Fibroblast of skin of scalp (primary cell): ENCODE measurements at places on chromosomes 1 and 21.

DNA sequence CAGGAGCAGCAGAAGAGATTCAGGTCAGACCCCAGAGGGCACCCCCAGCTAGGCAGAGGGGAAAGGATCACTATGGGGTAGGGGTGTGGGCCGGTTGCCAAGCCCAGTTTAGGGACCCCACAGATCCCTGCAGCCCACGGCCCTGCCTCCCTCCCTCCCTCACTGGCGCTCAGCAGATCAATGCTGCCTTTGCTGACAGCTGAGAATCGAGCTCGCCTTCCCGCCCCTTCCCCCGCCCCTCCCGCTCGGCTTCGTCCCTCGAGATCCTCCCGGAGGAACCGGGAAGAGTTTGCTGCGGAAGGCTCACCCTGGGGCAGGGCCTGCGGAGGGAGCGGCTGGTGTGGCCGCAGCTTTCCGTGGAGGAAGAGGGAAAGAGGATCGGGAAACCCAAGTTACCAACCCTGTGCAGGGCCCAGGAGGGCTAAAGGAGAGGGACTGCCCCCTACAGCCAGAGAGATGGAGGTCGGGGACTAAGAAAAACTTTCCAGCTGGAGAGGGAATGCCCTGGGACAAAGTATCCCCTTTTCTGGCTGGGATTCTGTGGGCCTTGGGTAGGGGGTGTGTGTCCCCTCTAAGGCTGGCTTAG is 1.1 kb upstream of the KCNQ4 start:
- DNase-seq: no peak

- peak; percentile 91 for DNase-seq
Observed at GRCh38 chr1:25065795-25066238, 135.7 kb upstream of the RUNX3 start.

- peak; percentile 83 for DNase-seq
Observed at GRCh38 chr1:24413350-24414163, at the start of gene STPG1. Gene STPG1 (minus strand): TSS chr1:24413782. CDS start chr1:24401388, 12,394 bp downstream.

DNA sequence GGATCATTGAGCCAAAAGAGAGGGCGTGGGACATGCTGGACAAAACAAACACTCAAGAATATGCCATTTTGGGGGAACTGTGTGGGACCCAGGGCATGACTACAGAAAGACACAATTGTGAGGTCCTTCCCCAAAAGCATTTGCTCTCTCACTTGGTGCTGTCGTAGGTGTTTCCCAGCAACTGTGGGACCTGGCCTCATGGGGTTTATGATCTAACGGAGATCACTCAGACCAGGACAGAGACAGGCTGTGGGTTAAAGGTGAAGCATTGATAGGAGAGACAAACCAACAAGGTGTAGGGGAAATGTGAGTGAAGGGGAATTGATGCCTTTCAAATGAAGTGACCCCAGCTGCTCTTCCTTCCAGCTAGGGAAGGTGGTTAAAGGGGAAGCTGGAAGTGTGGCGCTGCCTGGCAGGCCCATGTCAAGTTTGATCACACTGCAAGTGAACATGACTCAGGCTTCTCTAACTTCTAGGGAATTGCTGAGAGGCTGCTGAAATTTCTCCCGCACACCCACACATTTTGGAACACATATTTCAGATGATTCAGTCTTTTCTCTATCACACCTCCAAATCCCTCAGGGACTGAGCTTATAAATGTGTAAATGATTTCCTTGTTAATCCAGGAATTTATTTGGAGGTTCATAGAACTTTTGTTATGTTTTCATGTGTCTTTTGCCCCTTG is 30.2 kb downstream of the TRAF5 start:
- DNase-seq: peak; percentile 15

GRCh38 chr1:23539698-23540266 is 8.7 kb upstream of the E2F2 start:
- peak; percentile 89 for DNase-seq

DNA sequence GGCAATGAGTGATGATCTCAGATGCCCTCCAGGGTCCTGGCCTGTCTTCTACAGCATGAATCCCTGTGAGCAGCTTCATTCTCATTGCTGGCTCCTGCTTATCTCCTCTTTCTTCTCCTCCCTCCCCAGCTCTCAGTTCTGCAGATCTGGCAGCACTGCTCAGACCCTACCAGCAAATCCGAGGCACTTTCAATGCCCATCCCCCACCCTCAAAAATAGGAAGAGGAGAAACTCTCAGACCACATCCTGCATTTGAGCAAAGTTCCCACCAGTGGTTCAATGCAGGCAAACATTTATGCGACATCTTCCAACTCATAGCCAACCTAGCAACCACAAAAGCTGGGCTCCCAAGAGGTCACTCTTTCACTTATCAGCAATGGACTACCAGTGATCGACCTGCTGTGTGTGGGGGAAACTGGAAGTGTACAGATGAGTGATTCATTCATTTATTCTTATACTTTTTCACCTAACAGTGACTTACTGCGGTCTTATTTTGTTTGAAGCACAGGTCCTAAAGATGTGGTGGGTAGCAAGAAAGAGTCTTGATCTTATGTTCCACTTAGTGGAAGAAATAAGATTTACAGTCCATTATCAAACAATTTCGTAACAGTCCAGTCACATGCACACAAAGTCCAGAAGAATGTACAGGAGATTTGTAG is 5.8 kb upstream of the CHI3L2 start:
- DNase-seq: no peak

DNA sequence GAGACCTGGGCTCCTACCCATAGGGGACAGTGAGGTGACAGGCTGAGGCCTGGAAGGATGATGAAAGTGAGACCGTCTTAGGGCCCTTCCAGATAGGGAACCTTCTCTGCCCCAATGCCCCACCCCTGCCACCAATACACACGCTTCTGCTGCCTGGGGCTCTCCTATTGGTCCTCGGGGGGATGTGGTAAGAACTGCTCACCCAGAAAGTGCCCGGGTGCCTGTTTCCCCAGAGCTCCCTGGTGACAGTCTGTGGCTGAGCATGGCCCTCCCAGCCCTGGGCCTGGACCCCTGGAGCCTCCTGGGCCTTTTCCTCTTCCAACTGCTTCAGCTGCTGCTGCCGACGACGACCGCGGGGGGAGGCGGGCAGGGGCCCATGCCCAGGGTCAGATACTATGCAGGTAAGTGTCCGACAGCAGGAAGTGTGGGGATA is 948 bp downstream of the SEMA4A start:
- no peak for DNase-seq

GRCh38 chr1:44328671-44329416 is 26.2 kb downstream of the ERI3 start:
- no peak for DNase-seq

- peak; percentile 38 for DNase-seq
Observed at GRCh38 chr1:111990026-111990877, 784 bp upstream of the KCND3 start.

DNA sequence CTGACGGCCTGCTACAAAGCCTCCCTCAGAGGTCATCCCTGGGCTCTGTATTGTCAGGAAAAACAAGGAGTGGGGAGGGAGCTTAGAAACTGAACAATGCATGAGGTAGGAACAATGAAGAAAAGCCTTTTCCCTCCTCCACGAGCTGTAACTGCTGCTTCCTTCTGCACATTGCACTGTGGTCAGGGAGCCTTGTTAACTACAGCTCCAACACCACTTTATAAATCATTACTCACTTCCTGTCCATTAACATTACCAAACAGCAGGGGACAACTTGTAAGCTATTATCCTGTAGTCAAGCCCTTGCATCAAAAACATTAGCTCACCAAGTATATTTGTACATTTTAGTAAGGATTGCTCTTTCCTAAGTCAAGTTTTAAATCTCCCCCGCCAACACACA is 336.0 kb upstream of the NR5A2 start:
- DNase-seq: peak; percentile 82

DNA sequence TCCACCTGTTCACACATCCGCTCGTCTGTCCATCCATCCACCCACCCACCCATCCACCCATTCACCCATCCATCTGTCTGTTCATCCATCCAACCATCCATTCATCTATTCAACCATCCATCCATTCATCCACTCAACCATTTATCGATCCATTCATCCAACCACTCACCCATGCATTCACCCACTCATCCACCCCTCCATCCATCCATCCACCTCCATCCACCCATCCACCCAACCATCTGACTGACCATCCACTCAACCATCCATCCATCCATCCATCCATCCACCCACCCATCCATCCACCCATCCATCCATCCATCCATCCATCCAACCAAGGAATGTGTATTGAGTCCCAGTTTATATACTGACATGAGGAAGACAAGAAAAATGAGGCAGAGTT is 73.1 kb downstream of the UMODL1 start:
- DNase-seq: no peak

- peak; percentile 23 for DNase-seq
Observed at GRCh38 chr1:153922076-153922971, 448 bp downstream of the GATAD2B start.

DNA sequence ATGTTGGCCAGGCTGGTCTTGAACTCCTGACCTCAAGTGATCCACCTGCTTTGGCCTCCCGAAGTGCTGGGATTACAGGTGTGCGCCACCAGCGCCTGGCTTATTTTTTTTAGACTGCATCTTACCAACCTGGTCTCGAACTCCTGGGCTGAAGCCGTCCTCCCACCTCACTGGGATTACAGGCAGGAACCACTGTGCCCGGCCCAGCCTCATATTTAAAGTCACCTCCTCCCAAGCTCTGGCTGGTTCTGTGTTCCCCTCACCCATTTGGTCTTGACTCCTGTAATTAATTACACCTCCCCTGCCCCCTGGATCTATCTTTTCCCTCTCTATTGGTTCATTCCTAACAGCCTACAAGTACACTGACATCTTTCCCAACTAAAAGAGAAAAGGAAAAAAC is 1.7 kb upstream of the EXOSC10 start:
- no peak for DNase-seq

GRCh38 chr1:8161546-8162105 is 135.5 kb upstream of the ERRFI1 start:
- DNase-seq: no peak

- DNase-seq: no peak
Observed at GRCh38 chr1:45925728-45926287, 122.4 kb downstream of the MAST2 start.

DNA sequence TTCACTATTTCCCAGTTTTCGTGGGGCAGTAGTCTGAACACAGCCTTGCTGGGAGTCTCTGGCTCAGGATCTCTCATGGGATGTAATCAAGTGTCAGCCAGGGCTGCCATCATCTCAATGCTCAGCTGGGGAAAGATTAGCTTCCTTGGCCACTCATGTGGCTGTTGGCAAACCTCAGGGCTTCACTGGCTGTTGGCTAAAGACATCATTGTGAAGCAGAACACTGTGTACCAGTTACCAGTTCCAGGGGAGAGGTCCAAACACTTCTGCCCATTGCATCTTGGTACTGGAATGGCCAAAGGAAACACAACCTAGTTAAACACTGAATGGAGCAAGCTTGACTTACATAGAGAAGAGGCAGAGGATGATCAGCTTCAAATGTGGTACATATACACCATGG is 33.7 kb downstream of the AADACL4 start:
- DNase-seq: no peak

DNA sequence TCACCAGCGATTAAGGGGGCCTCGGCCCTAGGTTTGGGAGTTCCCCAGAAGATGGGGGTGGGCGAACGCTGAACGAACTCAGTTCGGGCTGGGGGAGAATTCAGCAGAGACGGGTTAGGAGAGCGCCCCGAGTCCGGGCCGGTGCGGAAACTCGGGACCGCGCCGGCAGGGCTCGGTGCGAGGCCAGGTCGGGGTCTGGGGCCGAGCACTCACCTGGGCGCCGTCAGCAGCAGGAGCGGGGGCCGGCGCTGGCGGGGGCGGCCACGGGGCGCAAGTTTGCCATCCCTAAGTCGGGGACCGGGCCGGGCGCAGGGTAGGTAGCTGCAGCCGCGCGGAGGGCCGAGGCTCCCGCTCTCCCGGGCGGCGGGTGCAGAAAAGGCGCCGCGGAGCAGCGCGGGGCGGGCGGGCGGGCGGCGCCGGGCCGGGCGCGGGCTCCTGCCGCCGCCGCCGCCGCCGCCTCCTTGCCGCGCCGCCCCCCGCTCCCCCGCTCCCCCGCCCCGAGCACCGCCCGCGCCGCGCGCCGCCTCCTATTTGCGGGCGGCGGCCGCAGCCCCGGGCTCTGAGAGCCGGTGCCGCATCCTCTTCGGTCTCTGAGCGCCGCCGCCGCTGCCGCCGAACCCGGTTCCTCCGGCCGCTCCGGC is 349 bp downstream of the ADGRB2 start:
- no peak for DNase-seq

- no peak for DNase-seq
Observed at GRCh38 chr1:10866321-10867093, 70.1 kb upstream of the CASZ1 start.

DNA sequence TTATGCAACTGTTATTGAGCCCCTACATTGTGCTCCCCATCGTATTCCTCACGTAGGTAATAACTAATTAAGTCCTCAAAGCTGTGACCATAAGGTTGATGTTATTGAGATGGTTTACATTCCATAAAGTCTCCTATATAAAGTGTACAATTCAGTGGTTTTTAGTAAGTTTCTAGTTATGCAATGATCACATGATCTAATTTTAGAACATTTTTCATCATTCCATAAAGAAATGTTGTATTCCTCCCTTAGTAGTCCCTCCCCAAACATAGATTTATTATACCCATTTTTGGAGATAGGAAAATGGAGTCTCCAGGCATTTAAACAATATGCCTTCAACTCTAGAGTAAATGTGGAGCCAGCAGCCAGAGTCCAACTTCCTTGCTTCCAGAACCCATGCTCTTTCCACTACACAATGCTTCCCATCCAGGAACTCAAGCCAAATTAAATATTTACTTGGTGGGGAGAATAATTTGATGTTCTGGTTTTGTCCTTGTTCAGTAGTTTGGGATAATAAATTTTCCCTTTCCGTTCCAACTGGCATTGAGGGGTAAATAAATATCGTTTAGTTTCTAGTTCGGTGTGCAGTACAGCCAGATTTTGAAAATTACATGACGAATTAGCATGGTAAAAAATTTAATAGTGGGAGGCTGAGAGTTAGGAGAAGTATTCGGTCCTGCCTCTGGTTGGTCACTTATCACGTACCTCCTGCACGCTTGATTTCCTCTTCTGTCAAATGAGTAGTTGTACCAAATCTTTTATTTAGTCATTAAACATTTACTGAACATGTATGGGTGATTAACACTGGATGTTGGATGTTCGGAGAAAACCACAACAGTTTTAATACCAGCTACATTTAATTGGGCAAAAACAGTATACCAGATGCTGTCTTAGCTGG is 66.3 kb downstream of the CACHD1 start:
- peak; percentile 67 for DNase-seq

- peak; percentile 7 for DNase-seq
Observed at GRCh38 chr1:35768350-35769187, 1.2 kb downstream of the CLSPN start.

- DNase-seq: no peak
Observed at GRCh38 chr1:109079240-109079622, 3.4 kb upstream of the TAF13 start.

- peak; percentile 87 for DNase-seq
Observed at GRCh38 chr1:92951141-92951582, 10.1 kb downstream of the DIPK1A start.

DNA sequence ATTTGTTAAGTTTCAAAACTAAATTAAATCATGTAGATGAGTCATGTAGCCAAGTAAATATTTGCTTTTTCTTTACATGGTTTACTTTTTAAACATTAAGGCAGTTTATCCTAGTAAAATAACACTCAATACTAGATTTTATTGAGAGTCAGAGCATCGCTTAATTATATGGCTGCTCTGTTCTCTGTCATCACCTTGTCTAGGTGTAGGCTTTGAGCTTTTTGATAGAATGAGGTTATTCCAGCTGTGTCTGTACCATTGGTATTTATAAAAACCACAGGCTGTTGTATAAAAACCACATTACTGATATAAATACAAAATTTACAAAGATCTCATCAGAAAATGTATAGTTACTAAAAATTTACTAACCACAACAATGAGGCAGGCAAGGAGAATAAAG is 42.5 kb upstream of the GPR52 start:
- no peak for DNase-seq

- no peak for DNase-seq
Observed at GRCh38 chr21:37627074-37627473, 260.5 kb downstream of the DYRK1A start.

- peak; percentile 94 for DNase-seq
Observed at GRCh38 chr1:149986486-149987296, 23.8 kb downstream of the OTUD7B start.
